ENCODE measurements at places on chromosomes 3 and 15.

DNA sequence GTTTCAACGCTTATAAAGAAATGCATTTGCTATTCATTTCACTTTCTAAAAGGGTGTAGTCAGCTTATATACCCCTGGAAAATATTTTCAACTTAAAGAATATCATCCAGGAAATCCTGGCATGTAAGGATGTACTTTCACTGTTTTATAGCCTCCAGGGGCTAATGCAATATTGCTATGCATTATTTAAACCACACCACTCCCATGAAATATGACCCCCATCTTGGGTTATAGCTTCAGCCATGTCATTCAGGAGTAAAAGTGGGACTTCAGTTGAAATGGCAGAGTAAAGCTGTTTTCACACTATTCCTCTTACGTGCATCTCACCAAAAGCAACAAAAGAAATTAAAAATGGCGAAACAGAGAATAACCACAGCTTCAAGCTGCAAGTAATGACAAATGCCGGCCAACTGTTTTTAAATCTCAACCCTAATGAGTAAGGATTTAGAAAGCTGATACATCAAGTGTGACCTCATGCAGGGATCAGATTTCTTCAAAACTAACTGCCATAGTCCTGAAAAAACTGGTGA, 84.5 kb downstream of the COL6A6 start:
- DNase-seq = no peak

GRCh38 chr3:41498847-41499246, 299.5 kb downstream of the CTNNB1 start:
- DNase-seq = no peak

GRCh38 chr3:53989946-53990345, 98.3 kb upstream of the SELENOK start:
- DNase-seq = no peak

GRCh38 chr3:56879436-56880215, 77.9 kb upstream of the ARHGEF3 start:
- no peak for DNase-seq

GRCh38 chr3:72329354-72329753, 518.9 kb downstream of the SHQ1 start:
- peak; percentile 55 for DNase-seq

GRCh38 chr15:70203981-70204560, 106.4 kb upstream of the TLE3 start:
- DNase-seq = no peak

DNA sequence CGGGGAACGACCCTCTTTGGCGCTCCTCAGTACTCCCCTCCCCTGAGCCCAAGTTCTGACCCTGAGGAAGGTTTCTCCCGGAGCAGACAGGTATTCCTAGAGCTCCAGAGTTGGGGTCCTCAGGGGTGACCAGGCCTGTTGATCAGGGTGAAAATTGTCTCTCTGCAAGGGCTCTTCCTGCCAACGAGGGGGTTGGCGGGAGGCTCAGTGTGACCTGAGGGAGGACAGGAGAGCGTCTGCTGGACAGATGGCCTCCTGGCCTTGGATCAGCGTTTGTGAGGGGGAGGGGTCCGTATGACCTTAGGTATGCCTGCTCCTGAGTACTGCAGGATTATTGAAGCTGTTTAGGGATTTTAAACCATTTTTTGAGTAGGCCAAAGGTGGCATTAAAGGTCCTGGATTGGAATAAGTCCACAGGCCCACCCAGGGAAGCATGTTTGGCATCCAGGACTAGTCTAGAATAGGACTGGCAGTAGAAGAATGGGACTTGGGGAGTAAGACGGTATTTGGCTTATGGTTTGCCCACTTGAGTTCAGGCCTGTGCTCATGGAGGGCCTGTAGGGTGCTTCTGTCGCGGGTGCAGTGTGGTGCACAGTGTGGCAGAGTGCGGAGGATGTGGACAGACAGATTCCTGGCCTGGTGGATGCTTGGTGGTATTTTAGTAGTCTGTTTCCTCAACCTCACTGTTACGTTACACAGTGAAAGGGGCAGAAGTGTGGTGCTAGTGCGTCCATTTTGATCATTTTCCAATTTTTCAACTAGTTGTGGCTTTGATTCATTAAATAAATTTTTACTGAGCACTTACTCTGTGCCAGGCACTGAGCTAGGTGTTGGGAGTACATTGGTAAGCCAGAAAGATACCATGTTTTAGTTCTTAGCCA, 959 bp downstream of the ZNF592 start:
- peak; percentile 2 for DNase-seq

DNA sequence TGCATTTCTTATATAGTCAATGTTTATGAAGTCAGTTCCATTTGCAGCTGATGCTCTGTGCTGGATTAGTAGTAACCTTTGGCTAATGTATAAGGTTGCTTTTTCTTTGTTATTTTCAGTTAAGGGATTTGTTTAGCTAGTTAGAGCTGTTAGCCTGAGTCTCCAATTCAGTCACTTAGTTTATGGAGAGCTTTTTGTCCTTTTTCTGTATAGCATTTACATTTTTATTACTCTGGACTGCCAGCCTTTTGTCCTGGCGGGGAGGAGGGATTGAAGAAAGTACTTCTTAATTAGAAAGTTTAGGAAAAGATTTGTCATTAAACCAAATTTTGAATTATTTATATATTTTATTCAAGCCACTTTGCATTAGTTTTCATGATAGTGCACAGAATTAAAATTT, 52.0 kb downstream of the DNAJC13 start:
- no peak for DNase-seq

- DNase-seq = no peak
Measured at GRCh38 chr15:79051029-79051428, 39.6 kb downstream of the RASGRF1 start.

DNA sequence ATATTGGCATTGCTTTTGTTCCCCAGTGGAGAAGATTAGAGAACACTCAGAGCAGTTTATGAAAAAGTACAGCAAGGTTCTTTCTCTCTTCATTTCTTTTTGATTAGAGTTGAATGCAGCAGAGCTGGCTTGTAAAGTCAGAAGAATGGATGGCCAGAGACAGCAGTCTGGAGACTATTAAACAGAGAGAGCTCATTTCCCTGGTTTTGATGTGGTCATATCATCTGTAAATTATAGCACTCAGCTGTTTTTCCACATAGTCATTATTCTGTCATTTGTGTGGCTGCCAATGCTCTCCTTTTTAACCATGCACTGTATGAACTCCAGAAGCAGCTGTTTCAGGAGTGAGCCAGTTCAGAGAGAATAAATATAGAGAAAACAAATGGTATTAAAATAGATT, 177.4 kb upstream of the CRBN start:
- no peak for DNase-seq

DNA sequence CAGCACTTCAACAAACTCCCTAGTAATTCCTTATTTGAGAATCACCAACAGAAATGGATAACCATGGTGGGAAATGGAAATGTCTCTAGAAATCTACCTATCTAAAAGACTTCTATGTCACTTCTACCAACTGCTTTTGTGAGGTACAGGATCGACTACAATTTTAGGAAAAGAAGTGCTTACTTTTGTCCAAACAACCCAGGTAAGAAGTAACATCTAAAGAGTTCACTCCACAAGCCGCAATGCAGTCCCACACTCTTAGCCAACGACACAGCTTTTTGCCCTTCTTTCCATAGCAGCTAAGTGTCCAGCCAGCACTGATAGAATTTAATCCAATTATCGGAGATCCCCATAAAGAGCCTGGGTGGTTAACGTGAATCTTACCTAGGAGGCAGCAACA, 28.1 kb downstream of the ANXA2 start:
- no peak for DNase-seq

DNA sequence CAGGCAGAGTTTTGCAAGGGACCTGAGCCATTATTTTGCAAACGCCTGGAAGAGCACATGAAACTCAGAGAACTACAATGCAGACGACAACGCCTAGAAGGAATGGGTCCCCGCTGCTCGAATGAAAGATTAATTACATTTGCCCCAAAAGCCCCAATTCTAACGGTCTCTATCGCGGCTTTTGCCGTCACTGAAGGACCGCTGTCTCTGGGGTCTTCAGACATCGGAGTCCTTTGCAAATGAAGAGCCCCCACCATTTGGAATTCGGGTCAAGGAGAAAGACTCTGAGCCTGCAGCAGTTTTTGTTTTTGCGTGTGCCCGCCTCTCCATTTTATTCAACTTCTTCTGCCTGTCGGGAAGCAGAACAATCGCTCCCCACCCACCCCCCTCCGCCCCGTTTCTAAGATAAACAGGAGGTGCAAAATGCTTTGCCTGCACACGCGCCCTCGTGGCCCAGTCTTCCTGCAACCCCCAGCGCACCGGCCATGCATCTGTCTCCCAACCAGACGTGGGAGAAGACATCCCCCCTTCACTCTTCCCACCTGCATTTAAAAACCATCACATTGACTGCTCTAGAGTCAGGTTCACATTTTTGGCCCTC, 13.5 kb downstream of the SOX2 start:
- DNase-seq = no peak

DNA sequence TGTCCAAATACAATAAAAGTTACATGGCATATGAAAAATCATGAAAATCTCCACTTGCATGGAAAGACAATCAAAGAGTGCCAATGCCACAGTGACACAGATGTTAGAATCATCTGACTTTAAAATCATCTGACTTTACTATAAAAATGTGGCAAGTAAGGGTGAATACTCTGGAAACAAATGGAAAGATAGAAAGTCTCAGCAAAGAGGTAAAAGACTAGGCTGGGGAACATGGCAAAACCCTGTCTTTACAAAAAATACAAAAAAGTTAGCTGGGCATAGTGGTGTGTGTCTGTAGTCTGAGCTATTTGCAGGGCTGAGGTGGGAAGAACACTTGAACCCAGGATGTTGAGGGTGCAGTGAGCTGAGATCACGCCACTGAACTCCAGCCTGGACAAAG, 29.1 kb downstream of the ALPK3 start:
- no peak for DNase-seq

- DNase-seq = no peak
Measured at GRCh38 chr3:152849996-152850578, 15.2 kb downstream of the P2RY1 start.

DNA sequence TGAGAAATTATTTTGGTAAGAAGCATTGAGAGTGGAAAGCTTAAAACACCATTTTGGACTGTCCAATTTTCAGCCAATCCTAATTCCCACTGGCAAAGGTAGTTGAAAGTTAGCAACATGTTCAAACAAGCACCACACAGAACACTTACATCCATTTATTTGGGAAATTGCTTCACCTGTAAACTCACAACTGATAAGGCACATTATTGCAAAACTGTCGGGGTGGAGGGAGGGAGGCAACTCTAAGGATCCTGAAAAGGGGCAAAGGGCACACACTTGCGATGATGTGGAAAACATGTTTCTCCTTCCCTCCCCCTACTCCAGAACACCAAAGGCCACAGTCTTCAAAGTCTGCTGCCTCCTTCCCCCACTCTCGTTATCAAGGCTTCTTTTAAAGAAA, 9.4 kb downstream of the TMEM41A start:
- no peak for DNase-seq

- DNase-seq = no peak
Measured at GRCh38 chr3:144636833-144637232, 665.2 kb downstream of the DIPK2A start.

DNA sequence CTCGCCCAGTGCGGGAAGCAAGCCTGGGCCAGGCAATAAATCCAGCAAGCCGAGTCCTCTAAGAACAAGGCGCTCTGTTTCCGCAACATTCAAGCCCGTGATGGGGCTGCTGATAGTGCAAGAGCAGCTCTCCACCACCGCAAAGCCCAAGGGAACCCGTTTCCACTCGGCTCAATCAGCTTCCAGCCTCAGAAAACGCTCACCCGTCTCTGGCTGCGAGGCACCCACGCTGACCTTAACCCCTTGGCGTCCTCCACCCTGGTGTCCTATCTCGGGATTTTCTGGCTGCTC, 17.8 kb downstream of the SPATA12 start:
- peak; percentile 12 for DNase-seq

DNA sequence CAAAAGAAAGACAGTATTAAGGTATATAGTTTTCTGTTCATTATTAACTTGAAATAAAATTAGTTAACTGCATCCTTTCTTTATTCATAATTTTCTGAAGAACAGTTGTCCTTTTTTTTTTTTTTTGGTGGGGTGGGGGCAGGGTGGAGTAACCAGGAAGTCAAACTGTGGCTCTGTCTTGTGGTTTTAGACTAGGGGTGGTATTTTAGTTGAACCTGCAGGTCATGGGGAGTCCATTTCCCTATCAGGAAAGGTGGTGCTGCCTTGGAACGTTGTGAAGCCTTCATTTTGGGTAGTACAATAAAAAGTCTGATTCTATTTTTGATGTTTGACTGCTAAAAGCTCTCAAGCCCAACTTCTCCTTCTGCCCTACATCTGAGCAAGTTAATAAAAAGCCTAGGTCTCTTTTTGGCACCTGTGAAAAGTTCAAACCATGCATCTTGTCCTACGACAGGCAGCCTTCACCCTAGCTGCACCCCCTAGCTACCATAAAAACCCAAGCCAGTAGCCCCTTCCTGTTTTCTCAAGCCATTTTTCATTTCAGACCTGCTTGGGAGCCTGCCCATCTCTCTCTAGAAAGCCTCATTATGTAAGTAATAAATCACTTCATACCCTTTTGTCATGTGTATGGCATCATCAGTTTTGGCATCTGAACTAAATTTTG, 31.2 kb upstream of the RIOX2 start:
- no peak for DNase-seq

DNA sequence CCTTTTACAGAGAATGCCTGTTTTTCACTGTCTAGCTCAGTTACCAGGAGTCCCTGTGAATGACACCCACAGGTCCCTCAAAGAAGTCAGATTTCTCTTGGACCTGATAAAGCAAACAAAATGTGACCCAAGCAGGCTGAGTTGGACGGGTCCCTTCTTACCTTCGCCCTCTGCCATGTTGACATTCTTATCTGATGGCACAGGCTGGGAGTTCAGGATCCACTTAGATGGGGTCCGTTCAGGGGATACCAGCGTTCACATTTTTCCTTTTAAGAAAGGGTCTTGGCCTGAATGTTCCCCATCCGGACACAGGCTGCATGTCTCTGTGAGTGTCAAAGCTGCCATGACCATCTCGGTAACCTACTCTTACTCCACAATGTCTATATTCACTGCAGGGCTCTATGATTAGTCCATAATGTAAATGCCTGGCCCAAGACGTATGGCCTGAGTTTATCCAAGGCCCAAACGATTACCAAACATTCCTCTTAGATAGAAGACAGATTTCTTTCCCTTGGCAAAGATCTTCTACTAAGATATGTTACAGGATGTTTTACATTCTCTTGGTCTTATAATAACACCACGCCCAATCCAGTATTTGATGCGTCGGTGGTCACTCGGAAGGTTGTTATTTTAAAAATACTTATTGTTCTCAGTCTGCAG, 179.1 kb downstream of the THSD4 start:
- DNase-seq = no peak

- DNase-seq = peak; percentile 30
Measured at GRCh38 chr3:172836390-172836997, 86.0 kb downstream of the ECT2 start.

Measured in NCI-H1092 treated with DMSO at 0.1 percent for 48 hours (cell line).